ENCODE measurements at places on chromosomes 12 and 14.
A peak's percentile ranks its signal among the peaks of the same experiment; 100 is the strongest.

DNA sequence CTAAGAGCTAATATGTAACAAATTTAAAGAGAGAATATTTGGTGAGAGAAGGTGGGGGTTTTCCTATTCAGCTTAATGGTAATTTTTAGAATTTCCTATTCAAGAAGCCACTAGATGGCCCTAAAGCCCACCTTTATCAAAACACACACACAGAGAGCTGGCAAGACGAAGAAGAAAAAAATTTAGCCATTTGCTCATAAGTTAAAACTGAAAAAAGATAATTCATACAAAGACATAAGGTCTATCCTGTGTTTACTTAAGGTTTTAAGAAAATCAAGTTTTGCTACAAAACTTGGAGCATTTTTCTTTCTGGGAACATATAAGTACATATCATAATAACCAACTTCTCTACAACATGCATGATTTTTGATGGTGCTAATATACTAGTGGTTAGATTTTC is 46.8 kb upstream of the PCED1B start:
- peak; percentile 48 for DNase-seq

DNA sequence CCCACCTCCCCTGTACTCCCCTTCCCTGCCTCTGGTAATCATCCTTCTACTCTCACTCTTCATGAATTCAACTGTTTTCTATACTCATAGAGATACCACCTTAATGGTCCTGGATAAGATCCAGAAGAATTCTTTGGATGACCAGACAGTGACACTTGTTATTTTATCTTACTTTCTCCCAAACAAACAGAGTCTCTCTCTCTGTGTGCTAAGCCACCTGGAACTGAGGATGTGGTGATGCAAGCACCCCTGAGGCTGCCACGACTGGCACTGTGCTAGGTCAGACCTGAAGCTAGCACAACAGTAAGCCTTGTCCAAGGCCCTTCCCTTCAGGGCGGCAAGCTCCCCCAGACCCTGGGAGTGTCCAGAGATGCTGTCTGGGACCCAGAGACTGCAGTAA is 250.2 kb downstream of the C12orf50 start:
- no peak for DNase-seq

GRCh38 chr14:52885230-52885629 is 65.6 kb downstream of the FERMT2 start:
- no peak for DNase-seq

DNA sequence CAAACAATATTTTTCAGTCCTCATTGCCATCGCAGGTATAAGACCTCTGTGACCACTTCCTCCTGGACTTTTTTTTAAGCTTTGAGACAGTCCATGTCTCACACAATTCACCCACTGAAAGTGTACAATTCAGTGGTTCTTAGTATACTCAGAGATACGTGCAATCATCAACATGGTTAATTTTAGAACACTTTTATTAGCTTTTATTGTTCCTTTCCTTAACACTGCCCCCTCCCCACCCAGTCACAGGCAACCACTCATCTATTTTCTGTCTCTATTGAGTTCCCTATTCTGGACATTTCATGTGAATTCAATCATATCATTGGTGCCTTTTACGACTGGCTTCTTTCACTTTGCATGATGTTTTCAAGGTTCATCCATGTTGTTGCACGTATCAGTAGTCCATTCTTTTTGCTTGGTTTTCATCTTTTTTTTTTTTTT is 16.2 kb downstream of the NCKAP5L start:
- no peak for DNase-seq

DNA sequence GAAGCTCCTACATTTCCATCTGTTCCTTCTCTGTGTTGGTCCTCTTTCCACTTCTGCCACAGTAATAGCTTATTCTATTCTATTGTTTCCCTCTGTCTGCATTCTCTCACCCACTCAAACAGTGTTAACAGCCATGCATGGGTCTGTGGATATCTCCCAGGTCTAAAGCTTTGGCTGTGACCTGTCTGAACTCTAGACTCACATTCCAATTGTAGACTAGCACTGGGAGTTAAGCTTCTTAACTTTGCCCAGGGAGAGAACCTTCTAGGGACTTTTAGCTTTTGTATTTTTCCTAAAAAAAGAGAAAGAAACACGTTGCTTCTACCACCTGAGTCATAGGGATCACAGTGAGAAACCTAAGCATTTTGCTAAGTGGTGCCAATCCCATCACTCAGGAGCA is 36.7 kb downstream of the PTPRR start:
- no peak for DNase-seq

DNA sequence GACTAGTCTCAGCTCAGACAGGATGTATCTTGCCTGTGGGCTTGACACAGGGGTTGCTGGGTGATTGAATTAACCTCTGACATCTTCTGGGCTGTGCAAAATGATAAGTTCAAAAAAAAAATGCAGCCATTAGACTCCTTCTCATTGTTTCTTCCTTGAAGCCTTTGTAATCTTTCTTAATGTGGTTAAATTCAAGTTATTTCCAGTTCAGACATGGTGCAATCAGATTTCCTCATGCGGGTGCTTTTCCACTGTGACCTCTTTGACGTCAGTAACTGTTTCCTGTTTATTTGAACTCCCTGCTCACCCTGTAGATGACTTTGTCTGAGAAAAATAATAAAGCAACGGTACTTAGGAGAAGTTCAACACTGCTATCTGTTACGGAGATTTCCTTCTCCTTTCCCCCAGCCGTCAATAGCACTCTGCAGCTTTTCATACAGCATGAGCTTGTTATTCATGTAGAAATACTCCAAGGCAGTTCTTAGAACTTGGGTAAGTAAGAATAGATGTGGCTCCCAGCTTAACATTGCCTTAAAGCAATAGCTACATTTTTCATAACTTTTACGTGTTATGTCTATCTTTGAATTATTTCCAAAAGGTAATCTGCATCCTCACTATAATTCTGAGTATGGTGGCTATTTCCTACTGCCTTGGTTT is 155.5 kb downstream of the PRKCH start:
- no peak for DNase-seq

DNA sequence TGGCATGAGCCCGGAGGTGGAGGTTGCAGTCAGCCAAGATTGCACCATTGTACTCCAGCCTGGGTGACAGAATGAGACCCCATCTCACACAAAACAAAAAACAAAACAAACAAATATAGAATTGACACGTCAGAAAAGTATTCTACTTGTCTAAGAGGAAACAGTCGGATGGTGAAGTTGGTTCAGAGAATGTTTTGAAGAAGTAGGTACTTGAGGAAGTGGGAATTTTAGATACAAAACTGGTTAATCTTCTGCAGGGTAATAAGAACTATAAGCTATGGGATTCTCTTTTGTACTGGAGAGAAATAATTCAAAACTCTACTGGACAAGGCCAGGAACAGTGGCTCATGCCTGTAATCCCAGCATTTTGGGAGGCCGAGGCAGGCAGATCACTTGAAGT is 14.6 kb upstream of the TCTN1 start:
- DNase-seq: no peak

GRCh38 chr14:90610346-90611040 is 205.7 kb downstream of the TTC7B start:
- no peak for DNase-seq

DNA sequence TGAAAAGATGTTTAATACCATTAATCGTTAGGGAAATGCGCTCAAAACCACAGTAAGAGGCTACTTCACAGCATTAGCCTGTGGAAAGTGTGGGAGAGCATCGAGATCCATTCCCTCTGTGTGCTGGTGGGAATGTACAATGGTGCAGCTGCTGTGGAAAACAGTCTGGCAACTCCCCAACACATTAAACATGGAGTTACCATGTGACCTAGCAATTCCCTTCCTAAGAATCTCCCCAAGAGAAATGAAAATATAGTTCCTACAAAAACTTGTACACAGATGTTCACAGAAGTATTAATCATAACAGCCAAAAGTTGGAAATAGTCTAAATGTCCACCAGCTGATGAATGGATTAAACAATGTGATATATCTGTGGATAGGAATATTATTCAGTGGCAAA is 23.8 kb downstream of the MLXIP start:
- no peak for DNase-seq

DNA sequence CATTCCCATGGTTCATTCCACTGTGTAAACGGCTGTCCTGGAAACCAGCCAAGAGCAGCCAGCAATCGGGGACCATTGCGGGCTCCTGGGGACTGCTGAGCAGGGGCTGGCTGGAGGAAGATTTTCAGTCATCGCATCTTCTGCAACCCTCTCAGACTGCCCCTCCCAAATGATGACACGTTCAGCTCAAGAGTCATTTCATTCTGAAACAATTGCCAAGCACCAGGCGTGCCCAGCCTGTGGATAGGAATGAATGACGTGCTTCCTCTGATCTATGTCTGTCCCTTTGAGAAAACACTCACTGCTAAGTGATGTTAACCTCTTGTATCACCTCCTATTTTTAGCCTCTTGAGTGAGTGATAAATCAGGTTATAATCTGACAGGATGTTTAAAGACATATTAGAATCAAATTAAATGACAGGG is 62.0 kb downstream of the NDUFA12 start:
- DNase-seq: no peak

DNA sequence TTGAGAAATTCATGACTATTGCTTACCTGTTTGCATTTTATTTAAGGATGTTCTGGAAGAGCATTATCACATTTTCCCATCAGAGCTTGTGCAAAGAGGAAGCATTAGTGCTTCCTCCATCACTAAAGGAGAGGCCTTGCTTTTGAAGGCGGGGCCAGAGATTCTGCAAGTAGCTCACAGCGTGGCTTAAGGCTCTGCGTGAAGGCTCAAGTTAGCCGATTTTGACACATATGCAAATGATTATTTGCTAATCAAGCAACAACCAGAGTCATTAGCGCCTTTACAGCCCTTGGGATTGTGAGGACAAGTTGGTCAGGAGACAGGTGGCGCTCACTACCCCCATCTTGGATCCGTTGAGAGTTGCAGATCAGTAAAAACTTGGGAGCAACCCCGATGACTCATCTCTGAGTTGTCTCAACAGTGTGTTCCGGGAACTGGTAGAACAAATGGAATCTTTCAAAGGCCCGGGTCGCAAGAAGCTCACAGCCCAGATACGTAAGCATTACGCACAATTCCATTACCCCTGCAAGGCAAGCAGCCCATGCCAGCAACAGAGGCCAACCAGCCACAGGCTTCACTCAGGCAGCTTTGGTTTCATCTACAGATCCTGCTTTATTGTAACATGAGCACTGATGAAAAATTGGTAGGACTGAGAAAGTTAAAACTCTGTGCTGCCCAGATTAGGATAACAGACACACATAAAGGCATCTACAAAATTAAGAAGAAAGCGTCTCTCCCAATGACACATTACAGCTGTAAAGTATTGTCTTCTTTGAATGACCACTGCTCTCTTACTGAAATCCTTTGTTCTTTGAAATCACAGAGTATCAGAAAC is 34.9 kb upstream of the SPTSSA start:
- no peak for DNase-seq

DNA sequence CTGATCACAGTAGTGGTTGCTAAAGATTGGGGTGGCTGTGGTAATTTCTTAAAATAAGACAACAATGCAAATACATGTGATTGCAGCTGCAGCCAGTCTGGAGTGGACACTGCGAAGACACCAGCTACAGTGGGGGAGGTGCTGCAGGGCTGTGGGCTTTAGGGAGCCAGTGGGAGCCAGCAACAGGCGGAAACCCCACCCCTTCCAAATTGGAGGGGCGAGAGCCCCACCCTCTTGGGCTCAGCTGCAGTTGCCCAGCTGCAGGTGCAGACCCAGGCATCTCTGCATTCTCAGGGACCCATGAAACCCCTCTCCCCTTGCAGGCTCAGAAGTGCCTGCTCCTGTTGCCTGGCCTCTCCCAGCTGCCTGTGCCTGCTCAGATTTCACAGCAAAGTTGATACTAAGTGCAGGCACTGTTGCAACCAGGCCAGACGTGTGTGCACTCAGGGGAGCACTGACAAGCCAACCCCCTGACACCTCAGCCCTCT is 104.8 kb downstream of the MYF5 start:
- DNase-seq: no peak

- DNase-seq: no peak
Observed at GRCh38 chr12:25938581-25938980, 19.9 kb upstream of the RASSF8 start.

DNA sequence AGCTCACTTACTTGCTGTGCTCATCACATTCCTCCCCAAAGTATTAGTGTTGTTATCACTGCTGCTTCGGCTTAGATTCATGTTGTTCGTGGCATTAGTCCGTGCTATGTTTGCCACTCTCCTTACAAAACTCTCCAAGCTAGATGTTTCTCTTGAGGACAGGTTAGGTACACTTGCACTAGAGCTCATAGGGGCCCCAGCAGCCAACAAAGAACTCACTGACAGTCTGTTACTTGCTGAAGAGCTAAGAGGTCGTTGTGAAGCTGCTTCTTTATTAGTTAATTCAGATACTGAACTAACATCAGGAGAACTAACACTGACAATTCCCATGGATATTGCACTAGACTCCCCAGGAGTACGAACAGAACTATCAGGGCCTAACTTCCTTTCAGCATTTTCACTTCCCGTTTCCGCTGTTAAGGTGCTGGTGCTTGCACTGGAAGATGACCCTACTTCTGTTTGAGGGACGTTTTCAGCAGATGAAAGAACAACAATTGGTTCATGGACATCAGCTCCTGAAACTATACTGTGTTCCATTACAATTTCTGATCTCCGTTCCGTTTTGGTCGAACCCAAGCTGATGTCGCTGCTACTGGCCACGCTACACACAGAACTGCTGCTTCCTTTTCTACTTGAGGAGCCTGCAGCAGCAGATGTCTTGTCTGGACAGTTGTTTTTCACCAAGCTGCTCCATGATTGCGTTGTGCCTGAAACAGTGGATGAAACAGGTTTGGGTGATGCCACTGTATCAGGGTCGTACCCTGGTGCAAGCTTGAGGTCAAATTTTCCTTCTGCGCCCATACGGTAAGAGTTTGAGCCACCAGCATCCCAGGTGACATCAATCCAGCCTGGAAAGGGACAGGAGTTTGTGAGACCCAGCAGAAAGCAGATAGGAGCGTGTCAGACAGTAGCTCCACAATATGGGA is 78.7 kb downstream of the HECTD1 start:
- no peak for DNase-seq

DNA sequence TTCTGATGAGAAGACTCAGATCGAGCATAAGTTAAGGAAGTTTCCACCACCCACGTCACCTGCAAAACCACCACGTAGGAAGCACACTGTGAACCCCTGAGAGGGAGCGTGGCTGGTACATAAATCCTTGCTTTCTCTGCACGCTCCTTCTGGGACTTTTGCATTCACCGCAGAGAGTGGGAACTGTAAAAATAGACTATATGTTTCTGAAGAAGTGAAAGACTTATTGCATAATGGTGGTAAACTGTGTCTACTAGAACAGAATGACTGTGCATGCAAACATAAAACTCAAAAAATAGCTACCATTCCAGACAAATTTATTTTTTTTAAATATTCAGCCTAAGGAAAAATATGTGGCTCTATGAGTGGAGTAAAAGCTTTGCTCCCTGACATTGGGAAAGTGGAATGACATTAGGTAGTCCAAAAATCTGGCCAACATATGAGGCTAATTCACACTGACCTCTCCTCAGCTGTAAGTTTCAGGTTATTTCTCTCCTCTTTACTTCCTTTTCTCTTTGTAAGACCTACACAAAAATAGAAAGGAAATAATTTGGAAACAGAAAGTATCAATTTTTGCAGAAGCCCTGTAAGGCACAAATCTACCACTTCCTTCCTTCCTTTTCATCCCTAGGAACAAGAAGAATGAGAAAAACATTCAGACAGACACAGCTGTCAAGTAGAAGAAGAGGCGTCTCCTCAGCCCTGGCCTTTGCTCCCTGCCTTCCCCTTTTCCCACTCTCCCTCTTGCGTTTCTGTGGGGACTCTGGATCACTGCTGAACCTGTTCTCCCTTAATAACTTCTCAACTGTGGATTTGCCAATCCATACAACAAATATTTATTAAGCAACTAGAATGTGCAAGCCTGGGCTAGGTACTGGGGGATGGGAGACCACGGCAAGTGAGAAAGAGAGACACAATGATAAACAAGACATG is 264.3 kb upstream of the FOXN3 start:
- DNase-seq: no peak
